ENCODE measurements at places on chromosomes 5 and 9.

DNA sequence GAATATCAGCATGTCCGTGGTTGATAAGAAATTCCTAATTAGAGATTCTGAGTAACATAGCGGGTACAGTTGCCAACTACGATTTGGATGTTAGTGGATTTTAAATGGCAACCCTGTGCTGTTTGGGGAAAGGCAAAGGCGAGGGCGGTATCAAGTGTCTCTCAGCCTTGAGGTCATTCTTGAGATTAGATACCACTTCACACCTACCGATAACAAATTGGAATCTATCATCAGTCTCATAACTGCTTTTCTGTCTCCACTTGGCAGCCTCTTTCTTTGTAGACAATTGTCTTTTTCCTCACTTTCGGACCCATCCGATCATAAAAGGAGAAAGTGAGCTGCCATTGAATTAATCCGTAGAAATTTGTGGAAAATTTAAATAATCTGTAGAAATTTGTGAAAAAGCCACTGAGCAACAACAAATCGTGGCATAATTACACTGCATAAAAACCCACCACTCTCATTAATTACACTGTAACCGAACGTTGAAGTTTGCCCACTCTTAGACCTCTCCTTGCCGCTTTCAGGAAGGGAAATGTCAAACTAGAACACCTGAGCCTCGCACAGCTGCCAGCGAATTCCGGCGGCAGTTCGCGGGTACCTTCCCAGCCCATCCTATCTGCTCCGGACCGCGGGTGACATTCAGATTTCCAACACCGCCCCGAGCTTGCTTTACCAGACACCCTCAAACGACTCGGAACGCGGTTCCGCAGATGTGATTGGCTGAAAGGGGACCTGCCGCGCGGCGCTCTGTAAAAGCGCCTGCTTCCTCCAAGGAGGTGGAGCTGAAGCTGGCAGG lies 849 bp upstream of the RGMB start:
- no peak for DNase-seq

GRCh38 chr9:68629042-68629441 lies 76.0 kb upstream of the PIP5K1B start:
- no peak for DNase-seq

GRCh38 chr5:98750693-98751092 lies 22.8 kb upstream of the RGMB start:
- no peak for DNase-seq

- DNase-seq = no peak
These were observed 284.8 kb downstream of the DENND1A start for GRCh38 chr9:123645126-123645525.

DNA sequence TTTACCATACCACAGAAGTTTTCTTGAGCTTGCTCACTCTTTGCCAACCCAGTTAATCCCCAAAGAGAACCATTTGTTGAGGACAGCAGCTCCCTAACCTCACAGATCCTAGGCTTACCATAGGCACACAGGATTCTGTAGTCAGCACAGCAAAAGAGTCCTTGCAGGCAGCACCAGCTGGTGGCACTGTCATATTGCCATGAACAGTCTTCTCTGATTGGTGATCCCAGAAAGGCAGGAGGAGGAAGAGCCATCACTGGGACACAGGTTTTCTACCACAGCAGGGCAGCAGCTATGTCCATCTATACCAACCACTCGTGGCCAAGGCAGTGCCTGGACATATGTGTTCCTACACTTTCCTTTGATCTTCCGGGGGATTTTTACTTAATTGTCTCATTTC lies 297.1 kb upstream of the CD180 start:
- DNase-seq = no peak

- DNase-seq = peak; percentile 82
These were observed at the start of gene HBEGF for GRCh38 chr5:140346348-140347221. Gene HBEGF, minus strand, starts transcription at chr5:140346603. Its CDS starts 275 bp downstream, at chr5:140346328.

- DNase-seq = no peak
These were observed 154.3 kb upstream of the RAI14 start for GRCh38 chr5:34501840-34502239.

- DNase-seq = no peak
These were observed 986.5 kb upstream of the WWC1 start for GRCh38 chr5:167304834-167305469.

DNA sequence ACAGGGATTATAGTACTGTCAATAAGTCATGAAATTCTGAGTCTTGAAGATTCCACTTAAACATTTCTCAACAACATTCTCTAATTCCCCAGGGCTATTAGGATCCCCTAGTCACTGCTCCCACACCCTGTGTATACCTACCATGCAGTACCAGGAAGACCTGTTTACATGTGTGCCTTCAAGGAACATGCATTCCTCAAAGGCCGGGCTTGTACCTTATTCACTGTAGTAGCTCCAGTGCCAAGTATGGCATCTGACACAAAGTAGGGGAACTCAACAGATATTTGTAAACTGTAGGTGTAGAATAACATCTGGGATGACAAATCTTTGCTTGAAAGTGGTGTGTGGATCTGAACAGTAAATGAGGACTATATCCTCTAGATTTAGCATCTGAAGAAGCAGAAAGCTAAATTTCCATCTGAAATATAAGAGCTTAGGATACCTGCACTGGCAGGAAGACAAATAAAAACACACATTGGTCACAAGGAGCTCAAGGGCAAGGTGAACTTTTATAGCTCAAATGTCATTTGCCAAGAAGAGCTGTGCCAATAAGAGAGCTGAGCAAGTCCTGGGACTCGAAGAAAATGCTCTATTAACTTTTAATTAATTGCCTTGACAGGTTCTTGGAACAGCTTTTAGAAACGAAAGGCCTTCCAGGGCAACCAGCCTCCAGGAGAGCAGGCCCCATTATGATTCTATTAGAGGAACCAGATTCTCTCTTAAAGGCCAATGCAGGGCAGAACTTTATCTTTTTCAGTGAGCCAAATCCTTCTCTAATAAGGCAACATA lies 52.3 kb upstream of the MYOT start:
- no peak for DNase-seq

GRCh38 chr9:130698514-130698913 lies 4.9 kb downstream of the EXOSC2 start:
- DNase-seq = no peak

GRCh38 chr5:169356811-169357210 lies 55.9 kb upstream of the SLIT3 start:
- no peak for DNase-seq

- no peak for DNase-seq
These were observed 28.3 kb upstream of the SPRY4 start for GRCh38 chr5:142353071-142353472.

GRCh38 chr5:52989025-52989780 lies at the start of gene ITGA2:
Gene ITGA2, plus strand, starts transcription at chr5:52989352. Its CDS starts 117 bp downstream, at chr5:52989469.
- peak; percentile 57 for DNase-seq

DNA sequence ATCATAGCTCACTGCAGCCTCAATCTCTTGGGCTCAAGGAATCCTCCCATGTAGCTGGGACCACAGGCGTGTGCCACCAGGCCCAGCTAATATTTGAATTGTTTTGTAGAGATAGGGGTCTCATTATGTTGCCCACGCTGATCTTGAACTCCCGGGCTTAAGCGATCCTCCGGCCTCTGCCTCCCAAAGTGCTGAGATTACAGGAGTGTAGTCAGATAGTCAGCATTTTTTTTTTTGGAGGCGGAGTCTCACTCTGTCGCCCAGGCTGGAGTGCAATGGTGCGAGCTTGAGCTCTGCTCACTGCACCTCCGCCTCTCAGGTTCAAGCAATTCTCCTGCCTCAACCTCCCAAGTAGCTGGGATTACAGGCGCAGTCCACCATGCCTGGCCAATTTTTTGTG lies 1.6 kb upstream of the SAR1B start:
- no peak for DNase-seq

DNA sequence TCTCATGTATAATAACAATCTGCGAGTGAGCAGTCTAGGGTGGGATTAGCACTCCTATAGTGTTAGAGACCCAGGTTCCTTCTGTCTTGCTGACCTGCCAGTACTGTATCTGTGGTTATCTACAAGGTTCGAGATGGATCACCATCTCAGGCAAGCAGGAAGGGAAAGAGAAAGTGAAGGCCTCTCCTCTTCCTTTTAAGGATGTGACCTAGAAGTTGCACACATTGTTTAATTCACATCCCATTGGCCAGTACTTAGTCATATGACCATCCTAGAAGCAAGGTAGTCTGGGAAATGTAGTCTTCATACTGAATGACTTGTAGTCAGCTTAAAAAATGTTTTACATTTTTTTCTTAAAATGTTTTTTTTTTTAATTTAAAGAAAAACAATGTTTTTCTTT lies 168.6 kb downstream of the CARTPT start:
- DNase-seq = peak; percentile 31

DNA sequence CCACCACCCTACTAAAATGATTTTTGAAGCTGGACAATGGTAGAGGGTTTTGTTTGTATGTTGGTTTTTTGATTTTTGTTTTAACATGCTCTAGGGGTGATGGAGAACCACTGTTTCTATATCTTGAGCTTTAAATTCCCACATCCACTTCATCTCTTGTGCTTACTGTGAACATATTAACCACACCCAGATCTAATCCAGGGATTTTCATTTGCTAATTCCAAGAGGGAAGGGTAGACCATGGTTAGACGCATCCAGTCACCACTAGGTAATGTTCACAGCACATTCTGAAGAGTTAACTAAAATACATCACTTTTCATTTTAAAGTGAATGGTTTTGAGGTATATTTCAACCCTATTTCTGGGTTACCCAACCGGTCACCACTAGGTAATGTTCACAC lies 36.5 kb upstream of the IQGAP2 start:
- DNase-seq = no peak

GRCh38 chr5:116885825-116886224 lies 311.2 kb upstream of the SEMA6A start:
- DNase-seq = no peak

DNA sequence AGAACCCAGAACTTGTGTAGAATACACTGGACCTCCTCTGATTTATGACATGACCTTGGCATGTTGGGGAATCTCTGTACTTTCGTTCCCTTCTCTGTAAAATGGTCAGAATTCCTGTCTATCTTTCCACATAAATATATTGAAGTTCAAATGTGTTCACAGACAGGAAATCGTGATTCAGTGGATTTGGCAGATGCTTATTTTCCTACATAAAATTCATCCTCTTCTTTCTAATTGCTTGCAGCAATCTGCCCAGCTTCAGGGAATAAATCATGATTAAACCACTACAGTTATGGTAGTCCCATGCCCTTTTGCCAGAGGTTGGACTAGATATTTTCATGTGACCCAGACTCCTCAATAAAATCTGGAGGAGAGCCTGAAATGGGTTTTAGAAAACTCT lies 52.1 kb upstream of the ARL15 start:
- no peak for DNase-seq

GRCh38 chr5:148778882-148779281 lies 47.5 kb upstream of the ADRB2 start:
- no peak for DNase-seq

- DNase-seq = no peak
These were observed 34.8 kb downstream of the ITGA2 start for GRCh38 chr5:53023969-53024368.

- no peak for DNase-seq
These were observed 68.2 kb downstream of the KCNT1 start for GRCh38 chr9:135770203-135770535.

DNA sequence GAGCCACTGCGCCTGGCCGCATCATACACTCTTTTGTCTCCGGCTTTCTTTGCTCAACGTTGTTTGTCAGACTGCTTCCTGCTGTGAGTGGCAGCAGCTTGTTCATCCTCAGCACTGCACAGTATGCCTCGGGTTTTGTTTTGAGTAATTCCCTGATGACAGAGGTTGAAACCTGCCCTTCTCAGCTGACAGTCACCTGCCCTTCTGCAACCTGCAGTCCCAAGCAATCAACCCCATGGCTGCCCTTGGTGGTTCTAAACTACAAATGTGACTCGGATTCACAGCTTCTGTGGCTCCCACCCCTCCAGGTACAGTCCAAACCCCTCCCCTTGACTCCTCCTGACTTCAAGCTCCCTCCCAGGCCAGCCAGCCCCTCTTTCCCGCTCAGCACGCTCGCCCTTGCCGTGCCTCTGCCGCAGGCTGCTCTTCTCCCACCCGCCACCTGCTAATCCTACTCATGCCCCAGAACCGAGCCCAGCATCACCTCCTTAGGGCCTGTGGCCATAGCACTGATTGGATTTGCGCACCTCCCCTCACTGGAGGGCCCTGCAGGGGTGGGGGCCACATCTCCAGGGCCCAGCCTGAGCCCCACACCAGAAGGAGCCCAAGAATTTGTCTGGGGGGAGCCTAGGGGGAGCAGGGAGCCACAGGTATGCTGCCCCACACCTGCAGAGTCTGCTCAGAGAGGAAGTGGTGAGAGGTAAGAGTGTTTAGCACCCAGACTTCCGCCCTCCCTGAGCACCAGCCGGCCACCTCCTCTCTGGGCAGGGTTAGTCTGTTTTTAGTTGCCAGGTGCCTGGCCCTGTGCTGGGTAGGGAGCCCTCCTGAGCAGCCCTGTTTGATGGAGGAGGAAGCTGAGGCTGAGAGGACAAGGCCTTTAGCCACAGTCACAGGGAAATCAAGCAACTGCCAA lies 10.1 kb downstream of the EEIG1 start:
- no peak for DNase-seq

- DNase-seq = no peak
These were observed 31.4 kb upstream of the ANKH start for GRCh38 chr5:14902826-14903560.

- DNase-seq = peak; percentile 85
These were observed at the start of gene CAST for GRCh38 chr5:96661855-96662724. Gene CAST, plus strand, starts transcription at chr5:96662376. Its CDS starts 47 bp downstream, at chr5:96662423.

- DNase-seq = peak; percentile 72
These were observed 169.9 kb downstream of the SLC28A3 start for GRCh38 chr9:84170521-84171141.

DNA sequence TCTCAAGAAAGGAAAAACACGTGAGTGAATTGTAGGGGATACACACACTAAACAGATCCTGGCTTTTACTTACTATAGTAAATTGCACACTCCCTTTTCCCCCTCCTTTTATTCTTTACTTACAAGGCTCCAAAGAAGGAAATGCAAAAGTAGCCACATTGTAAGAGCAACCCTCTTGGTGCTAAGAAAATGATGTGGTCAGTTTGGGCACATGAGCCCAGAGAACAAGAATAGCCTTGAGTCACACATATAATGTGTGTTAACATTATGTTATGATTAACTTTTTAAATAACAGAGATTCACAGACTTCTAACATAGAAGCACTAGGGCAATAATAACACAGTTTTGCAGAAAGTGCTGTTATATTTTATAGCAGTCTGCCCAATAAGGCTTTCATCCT lies 48.5 kb downstream of the PCSK5 start:
- no peak for DNase-seq

GRCh38 chr5:132313366-132313765 lies 19.2 kb downstream of the SLC22A4 start:
- DNase-seq = no peak

DNA sequence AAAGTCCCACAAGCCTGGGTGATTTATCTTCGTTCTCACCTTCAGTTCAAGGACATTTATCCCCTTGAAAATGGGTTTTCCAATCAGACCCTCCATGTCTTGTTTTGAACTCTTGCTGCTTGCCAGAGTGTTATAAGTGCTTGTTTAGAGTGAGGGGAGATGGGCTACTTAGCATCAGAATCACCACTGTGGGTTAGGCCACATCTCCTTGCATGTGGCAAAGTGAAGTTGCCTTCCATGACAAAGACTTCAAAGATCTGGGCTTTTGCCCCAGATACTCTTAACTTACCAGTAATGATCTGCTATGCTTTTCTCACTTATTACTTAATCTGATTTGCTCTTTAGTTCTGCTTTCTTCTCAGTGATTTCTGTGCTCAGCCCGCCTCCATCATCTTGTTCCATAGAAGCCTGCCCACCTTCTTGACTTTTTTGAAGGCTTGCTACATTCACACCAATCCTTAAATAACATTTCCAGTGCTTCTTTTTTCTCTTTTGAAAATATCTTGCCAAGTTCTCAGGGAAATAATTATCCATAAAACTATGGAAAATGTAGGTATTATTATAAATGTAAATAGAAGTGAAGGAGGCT lies 39.0 kb downstream of the GPR21 start:
- DNase-seq = no peak

- DNase-seq = no peak
These were observed 17.7 kb upstream of the TLX3 start for GRCh38 chr5:171291371-171291770.
